ENCODE measurements at places on chromosomes 16 and 17.
A peak's percentile ranks its signal among the peaks of the same experiment; 100 is the strongest.

- DNase-seq, result no peak
Observed at GRCh38 chr16:88878967-88879787, 12.7 kb upstream of the PABPN1L start.

GRCh38 chr16:15571557-15571956 lies 71.4 kb downstream of the MARF1 start:
- DNase-seq, result no peak

DNA sequence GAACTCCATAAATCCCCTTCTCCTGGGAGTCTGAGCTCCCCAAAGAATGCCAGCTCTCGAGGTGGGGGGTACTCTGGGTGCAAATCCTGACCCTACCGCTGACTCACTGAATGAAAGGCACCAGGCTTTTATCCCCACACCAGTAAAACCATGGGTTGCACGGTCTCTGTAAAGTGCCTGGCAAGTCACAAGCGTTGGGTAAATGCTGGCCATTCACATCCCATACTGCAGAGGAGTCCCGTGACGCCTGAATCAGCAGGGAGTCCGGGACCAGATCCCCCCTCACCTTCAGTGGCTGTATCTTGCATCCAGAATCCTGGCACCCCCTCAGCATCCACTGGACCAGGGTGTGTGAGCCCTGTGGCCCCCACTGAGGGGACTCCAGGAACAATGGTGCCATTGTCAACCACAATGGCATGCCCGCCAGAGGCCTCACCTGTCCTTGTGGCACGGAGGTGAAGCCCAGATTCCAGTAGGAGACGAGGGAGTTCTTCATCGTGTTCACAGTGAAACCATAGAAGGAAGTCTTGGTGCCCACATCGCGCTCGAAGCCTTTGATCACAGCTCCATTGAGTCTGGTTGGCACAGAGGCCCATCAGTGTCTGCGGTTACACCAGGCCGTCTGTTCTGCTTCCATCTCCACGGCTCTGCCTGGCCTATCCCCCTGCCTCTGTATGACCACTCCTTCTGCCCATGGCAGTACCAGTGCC lies 13.3 kb downstream of the ST6GALNAC2 start:
- DNase-seq, result no peak

GRCh38 chr17:38898291-38898679 lies 27.1 kb upstream of the LASP1NB start:
- no peak for DNase-seq

DNA sequence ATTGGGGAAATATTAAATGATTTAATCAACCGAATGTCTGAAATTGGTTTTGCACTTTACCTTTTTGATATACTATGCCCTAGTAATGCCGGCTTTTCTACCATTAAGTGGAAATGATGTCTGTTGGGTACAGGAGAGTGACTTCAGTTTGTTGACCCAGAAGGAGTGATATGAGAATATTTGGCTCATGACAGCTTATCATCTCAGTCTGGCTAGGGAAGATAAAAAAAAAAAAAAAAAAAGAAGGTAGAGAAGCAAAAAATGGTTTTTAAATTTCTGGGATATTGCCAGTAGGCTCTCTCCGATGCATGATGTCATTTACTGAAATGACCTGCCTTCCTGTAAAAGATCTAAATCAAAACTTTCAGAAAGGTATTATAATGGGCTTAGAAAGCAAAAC lies 69.0 kb downstream of the CNTNAP4 start:
- no peak for DNase-seq

DNA sequence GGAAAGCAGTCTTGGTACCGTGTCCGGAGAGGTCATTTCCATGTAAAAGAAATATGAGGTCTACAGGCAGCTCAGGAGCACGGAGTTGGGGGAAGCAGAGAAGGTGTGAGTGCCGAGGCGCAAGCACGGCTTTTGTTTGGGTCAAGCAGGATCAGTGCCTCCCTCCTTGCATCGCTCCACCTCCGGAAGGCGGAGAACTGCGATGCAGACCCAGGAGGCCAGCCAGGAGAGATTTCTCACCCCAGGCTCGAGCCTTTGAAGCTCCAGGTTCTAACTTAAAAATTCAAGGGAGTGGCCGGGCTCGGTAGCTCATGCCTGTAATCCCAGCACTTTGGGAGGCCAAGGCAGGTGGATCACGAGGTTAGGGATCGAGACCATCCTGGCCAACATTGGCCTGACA lies 25.0 kb downstream of the NAA60 start:
- DNase-seq, result no peak

- DNase-seq, result no peak
Observed at GRCh38 chr17:16917671-16918394, 54.1 kb downstream of the TNFRSF13B start.

DNA sequence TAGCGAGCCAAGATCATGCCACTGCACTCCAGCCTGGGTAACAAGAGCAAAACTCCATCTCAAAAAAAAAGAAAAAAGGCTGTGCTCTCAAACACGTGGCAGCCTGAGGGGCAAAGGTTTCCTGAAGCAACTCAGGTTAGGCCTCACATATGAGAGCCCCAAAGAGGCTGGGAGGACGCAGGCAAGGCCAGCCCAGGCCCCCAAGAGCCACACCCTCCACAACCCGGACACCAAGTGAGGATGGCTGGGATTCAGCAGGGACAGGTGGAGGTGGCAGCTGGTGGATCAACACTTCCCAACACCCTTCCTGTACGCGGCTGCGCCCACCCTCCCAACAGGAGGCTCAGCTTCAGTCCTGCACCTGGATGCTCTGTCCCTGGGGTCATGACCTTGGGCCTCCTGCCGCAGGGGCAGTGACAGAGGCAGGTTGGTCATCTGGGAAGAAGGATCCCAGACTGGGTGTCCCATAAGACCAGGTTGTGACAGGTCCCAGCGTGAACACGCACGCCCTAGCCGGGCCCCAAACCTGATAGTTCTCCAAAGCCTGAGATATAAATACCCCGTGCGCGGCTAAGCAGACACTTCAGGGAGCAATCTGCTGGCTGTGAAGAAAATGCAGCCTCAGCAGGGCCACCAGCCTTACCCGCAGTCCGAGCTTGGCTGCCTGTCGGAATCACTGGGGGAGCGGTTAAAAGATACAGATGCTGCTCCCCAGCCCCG lies 78.1 kb downstream of the TIMM22 start:
- no peak for DNase-seq

DNA sequence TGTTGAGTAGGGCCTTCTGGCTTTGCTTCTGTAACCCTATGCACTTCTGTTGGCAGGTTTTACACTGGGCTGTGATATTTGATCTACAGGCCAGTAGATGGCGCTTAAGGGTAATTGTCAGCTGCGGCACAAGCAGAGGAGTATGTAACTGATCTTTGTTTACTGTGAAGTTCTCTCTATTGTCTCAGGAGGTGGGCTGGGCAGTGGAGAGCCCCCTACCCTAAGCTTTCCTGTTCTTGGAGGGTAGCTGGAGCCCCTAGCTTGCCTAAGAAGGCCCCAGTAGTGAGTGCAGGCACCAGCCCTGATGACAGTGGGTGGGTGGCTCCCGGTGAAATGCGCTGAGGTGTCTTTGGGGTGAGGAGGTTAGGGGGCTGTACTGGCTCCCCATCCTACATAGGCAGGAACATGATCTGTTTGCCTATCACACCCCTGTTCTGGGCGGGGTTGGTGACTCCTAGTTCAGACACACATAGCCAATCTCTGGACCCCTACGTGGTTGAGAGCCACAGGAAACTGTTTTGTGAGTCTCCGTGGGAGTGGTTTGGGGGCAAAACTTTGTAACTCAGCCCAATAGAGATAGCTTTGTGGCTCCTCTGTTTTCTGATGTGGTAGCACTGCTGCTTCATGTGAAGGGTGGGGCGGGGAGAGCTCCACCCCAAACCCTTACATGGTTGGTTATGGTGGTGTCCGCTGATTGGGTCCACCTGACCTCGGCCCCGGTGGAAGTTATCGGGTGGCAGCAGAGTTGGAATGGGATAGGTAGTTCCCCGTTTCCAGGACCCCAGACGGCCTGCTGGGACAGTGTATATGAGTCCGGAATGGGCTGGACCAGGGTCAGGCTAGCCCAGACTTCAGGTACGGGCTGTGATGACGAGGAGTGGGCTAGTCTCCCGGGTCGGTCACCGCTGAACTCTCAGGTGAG lies 60.4 kb downstream of the SLFN11 start:
- DNase-seq, result peak; percentile 56

DNA sequence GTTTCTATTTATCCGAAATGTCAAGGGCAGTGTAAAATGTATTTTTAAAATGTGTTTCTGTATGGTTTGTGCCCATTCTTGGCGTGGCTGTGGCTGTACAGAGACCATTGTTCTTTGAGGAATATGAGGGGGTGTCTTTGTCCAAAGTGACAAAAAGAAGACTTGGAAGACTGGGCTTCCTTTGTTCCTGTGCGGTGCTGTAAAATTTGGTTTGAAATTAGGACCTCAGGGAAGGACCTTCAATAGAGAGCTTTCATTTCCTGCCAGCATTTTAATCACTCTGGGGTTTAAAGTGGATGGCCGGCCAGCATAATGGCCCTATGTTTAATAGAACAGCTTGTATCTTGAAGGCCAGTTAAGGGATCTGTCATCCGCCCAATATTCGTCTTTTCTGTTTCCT lies 190.1 kb upstream of the TBX2 start:
- DNase-seq, result no peak

- DNase-seq, result no peak
Observed at GRCh38 chr17:48720266-48721008, 1.9 kb downstream of the PRAC1 start.

GRCh38 chr17:45992175-45992574 lies 6.9 kb upstream of the STH start:
- no peak for DNase-seq

DNA sequence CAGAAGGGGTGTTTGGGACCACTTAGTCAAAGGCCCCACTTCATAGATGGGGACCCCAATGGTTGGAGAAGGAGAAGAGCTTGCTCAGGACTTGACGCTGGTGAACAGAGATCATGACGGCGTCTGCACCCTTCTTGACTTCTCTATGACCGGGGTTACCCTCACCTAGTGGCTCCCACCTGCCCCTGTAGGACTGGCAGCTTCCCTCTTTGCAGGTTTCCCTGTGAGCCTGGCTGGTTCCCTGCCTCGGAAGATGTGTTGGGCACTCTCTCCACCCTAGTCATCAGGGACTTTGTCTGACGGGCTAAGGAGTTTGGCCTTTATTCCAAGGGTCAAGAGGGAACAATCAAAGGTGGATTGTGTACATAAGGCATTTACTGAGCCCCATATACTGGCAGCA lies 22.7 kb downstream of the TBX4 start:
- DNase-seq, result no peak

GRCh38 chr17:74252211-74252610 lies 21.8 kb upstream of the DNAI2 start:
- DNase-seq, result no peak

DNA sequence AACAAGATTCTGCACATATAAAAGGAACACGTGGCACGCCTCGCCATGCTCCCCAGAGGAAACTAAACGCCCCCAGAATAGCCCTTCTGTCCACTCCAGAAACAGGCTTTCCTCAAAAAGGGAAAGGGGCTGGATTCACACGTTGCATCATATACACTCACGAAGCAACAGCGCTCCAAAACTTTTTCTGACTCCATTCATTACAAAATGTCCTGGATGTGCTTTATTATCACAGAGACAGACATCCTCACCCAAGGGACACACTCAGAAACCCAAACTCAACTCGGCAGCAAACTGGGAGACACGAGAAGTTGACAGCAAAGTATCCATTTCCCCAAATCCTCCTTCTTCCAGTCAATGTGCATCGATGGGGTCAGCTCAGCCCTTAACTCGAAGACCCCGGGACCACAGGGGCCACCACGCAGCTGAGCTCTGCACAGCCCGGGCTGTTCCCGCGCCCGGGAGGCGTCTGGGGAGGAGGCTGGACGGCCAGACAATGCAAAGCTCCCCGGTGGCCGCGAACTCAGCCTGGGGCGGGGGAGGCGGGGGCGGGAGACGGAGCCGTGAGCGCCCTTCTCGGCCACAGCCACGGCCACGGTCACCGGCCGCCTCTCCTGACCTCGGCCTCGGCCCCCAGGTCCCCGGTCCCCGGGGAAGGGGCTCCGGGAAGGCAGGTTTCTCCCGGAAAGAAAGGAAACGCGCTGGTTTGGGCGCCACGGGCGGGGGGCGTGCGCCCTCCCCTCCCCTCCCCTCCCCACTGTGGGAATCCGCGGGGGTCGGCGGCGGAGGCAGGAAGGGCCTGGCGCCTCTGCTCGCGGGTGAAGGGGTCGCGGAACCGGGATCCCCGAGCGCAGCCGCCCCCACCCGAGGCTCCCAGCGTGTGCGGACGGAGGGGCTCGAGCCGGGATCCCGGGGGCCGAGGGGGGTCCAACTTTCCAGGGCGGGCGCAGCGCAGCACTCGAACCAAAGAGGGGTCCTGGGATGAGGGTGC lies 1.2 kb downstream of the NXN start:
- no peak for DNase-seq

- no peak for DNase-seq
Observed at GRCh38 chr16:20938426-20938825, 37.9 kb downstream of the LYRM1 start.

DNA sequence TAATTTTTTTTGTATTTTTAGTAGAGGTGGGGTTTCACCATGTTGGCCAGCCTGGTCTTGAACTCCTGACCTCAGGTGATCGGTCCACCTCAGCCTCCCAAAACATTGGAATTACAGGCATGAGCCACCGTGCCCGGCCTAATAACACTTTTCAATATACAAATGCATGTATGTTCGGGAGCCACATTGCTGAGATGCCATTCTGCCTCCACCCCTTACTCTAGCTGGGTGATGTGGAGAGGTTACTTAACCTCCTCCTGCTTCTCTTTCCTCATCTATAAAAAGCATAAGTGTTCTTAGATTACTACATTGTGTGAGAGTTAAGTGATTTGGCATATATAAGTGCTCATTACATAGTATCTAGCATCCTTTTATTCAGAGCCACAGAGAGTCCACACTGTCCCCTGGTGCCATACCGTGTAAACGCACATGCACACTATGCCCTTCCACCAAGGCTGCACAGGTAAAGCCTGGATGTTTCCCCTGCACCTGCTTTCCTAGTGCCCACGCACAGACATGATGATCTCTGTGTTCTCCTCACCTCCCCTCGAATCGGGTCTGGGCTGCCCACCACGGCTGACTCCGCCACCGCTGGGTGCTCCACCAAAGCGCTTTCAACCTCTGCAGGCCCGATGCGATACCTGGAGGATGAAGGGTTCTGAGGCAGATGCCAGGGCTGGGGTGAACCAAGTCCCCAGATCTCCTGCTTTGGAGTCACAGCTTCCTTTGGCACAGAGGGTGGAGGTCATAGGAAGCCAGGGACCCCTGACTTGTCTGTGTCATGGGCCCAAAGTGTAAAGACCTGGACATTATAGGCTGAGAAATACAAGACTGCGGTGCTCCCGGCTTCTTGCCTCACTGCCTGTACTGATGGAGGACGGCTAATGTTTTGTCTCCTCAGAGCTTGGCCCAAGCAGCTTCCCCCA lies 49.0 kb upstream of the ACSM2B start:
- no peak for DNase-seq
